ENCODE measurements at places on chromosomes 2 and 18. TPM values are rescaled to one million over a fixed set of nuclear protein-coding genes. Genes with fewer than 3 reads are reported as not detected.

UGT1A10 gene
- total RNA-seq: not detected

VWA3B gene
- not detected for total RNA-seq

SERPINB7 gene
- total RNA-seq: 1.9 TPM

SH3BP4 gene
- total RNA-seq: 27.8 TPM

HAAO gene
- not detected for total RNA-seq

BCS1L gene
- total RNA-seq: 53.1 TPM

TGFA gene
- total RNA-seq: 8.7 TPM

OTX1 gene
- 4.6 TPM for total RNA-seq

GPR35 gene
- 0.98 TPM for total RNA-seq

ZAP70 gene
- not detected for total RNA-seq
